ENCODE measurements at places on chromosomes 3 and 15.

DNA sequence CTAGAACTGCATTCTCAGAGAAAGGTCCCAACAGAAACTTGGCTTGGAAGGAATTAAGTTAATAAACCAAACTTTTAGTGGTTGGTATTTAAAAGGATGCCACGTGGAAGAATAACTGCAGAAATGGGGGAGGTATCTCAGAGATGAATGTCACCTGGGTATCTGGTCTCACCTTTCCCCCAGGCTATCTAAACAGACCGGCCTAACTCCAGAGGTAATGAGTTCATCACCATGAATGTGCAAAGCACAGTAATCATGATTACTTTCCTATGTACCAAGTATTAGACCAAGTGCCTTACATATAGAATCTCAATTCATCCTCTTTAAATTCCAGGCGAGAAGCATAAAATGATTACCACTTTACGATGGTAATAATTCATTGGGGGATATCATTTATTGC lies 80.8 kb downstream of the FBN1 start:
- DNase-seq: no peak

- no peak for DNase-seq
These were observed 10.5 kb downstream of the LTF start for GRCh38 chr3:46454209-46454595.

DNA sequence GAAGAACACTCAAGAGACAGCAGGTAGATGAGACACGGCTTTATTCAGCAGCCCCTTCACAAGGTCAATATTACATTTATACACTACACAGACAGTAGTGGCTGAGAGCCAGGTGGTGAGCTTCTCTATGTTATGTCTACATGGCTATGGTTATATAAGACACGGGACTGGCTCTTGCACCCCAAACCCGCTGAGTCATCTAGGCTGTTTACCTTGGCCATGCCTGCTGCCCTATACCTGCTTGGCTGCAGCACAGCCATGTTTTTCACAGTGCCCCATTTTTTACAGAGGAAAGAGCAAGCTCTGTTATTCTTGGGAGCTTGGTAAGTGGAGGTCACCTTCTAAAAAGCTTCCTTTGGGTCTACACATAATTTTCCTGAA lies 231.6 kb downstream of the IGSF11 start:
- no peak for DNase-seq

DNA sequence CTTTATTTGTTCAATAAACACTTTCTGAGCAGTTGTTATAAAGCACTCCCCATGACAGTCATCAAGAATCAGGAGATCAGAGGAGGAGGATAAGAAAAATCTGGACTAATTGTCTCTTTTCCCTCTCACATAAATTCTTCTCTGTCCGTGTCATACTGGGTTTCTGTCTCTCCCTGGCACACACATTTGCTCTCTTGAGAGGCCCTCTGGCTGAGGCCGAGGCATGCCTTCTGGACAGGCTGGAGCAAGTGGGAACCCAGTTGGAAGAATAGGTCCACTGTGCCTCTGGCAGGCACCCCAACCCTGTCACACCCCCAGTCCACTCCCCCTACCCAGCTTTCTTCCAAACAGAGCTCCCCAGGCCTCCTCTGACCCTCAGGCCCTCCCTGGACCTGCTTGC lies 315.8 kb downstream of the UACA start:
- no peak for DNase-seq

GRCh38 chr3:114850898-114851297 lies 296.2 kb downstream of the ZBTB20 start:
- no peak for DNase-seq

GRCh38 chr15:56337084-56337725 lies 28.0 kb upstream of the TEX9 start:
- DNase-seq: no peak

DNA sequence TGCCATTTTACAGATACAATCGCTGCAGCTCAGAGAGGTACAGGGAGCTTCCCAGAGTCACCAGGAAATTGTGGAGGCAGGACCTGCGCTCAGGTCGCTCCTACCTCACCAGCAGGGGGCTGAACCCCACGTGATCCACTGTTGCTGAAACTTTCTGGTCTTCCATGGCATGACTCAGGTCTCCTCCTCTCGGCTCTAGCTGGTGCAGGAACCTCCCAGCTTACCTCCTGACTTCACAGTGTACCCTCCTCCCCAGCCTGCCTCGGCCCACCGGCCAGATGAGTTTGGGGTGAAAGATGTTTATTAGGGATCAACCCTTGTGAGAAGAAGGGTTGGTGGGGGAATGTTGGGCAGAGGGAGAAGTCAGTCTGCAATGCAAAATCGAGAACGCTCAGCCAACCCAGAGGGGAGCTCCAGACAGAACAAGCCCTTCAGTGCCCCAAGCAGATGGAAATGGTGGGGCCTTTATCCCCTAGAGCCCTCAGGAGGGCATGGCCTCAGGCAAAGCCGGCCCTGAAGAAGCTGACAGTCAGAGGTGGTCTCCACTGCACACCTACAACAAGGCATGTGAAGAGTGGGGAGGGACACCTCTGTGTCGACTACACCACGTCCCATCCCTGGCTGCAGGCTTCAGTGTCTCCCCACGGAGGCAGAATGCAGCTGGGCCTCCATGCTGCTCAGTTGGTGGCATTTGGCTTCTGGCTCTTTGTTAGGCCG lies 118.6 kb upstream of the PRR20G start:
- DNase-seq: no peak

DNA sequence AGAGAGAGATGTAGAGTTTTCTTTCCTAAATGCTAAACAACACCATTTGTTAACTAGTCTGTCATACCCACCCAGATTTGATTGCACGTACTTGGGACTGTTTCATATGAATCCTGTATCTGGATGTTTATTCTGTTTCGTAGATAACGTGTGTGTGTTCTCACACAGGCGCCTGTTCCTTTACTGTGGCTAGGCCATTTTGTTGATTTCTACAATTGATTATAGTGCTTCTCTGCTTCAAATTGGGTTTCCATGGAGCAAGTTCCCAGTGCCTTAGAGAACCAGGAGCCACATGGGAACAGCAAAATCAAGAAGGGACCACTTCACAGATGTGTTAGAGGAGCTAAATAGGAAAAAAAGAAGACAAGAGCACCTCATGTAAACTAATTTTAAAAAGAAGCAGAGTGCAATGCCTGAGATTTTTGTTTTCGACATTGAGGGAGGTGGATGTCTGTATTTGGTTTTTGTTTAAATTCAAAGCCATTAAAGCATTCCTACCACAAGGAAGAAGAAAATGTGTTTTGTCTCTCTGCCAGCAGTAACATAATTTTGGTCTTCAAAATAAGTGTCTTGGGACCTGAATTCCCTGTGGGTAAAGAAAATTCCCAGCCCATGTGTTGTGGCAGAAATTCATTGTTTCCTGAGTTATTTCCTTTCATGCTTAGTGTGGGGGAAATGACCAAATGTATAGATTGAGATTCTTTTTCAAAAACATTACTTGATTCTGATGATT lies 424.0 kb upstream of the C2CD4B start:
- no peak for DNase-seq

- DNase-seq: no peak
These were observed 25.6 kb downstream of the SSUH2 start for GRCh38 chr3:8618950-8619349.

DNA sequence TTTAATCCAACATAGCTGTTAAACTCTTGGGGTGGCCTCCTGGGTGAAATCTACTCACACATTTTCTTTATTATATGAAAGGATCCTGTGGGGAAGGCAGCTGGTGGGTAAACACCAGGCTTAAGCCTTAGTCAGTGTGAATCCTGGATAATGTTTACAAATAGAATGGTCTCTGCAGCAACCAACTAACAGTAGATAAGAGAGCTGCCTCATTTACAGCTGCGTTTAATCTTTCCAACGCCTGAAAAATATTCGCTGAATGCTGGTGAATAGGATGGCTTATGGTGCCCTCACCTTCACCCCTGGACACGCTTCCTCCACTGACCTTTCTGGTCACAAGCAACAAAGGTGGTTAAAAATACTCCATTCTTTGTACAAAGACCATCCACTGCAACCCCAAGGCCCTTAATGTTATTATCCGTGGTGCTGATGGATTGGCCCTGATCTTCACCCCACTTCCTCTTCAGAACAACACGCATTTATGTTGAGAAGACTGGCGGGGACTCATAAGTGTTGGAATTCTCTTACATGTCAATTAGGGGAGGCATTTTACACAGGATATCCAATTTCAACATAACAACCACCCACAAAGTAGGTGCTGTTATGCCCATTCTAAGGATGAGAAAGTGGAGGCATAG lies 120.0 kb upstream of the FRMD4B start:
- DNase-seq: no peak

DNA sequence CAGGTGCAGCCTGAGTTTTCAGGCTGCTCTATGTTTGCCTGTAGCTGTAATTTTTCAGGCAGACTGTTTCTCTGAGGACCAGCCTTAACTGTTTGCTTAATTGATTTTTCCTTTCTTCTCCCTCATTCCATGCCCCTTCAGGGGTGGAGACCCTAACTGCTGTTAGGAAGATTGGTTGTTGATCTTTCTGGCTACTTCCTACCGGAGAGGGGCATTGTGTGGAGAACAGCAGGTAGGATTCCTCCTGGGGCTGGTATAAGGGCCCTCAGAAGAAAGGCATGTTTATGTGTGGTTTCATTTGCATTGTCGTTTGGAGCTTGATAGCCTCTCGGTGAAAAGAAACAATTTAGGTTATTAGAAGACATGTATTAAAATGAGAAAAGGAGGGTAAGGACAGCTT lies 56.9 kb upstream of the GOLGA6L2 start:
- no peak for DNase-seq

DNA sequence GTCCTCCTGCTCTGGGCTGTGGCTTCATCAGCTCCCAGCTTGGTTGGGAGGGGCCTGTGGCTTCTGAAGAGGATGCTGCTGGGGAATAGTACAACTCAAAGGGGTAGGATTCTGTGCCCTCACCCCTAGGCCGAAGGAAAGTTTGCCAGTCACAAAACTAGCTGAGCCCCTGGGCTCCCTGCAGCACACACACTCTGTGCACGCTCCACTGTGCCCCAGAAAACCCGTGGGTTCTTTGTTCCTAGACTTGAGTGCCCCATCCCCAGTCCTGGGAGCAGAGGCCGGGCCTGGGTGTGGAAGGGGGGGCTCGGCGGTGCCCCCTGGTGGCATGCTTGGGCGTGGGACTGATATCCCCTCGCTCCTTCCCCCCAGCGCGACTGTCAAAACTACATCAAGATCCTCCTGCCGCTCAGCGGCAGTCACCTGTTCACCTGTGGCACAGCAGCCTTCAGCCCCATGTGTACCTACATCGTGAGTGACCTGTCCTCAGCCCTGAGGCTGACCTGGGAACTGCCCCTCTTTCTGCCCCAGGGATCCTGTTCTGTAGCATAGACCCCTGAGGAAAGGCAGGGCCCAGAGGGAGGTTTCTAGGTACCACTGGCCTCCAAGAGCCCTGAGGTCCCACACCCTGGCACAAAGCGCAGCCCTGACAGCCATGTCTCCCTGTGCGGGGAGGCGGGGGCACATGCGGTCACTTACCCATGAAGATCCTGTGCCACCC lies 14.2 kb downstream of the CIB1 start:
- DNase-seq: peak; percentile 64

- DNase-seq: no peak
These were observed 417.5 kb downstream of the TUSC7 start for GRCh38 chr3:117126946-117127546.

DNA sequence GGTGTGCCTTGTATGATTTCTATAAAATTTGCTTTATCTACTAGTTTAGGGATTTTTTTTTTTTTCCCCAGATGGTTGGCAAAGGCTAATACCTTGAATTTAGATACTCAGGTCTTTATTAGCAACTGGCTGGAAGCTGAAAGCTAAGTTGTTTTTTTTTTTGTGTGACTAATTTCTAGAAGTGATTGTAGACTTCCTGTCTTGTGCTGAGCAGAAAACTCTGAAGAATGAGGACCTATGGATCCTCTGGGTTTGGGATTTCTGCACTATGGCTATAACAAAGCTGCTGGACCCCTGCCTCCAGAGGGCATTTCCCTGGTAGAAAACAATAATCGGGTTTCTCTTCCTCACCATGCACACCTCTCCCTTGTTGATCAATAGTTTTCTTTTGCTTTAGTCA lies 10.0 kb downstream of the ARIH2 start:
- no peak for DNase-seq

GRCh38 chr3:40379674-40380306 lies 7.2 kb upstream of the ENTPD3 start:
- DNase-seq: no peak

DNA sequence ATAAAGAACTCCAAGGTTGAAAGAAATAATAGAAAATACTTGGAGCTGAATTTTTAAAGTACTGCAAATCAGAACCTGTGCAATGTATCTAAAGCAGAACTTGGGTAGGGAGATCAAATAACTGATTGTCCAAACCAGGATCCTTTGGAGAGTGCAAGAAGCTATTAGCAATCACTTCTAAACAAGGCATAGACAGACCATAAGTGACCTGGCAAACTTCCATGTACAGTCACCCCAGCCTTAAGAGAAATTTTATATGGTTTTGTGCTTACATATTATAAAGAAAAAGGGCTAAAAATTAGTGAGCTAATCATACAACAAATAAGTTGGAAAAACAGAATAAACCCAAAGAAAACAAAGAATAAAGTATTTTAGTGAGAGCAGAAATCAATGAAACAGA lies 35.2 kb downstream of the ETV5 start:
- DNase-seq: no peak

DNA sequence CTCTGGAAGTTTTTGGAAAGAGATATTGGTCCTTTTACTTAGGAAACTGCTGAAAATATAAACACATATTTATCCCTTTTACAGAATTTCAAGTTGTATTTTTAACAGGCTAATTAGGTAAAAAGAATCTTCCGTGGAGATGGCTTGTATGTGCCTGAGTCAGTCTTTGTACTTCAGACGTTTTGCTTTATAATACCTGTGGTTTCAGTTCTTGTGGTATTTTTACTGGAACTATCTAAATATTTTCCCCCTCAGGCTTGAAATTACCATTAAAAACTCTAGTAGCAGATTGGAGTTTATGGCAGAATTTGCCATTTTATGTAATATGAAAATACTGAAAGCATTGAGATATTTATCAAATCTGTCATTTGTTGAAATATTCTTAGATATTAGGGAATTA lies 151.6 kb upstream of the CGNL1 start:
- no peak for DNase-seq

DNA sequence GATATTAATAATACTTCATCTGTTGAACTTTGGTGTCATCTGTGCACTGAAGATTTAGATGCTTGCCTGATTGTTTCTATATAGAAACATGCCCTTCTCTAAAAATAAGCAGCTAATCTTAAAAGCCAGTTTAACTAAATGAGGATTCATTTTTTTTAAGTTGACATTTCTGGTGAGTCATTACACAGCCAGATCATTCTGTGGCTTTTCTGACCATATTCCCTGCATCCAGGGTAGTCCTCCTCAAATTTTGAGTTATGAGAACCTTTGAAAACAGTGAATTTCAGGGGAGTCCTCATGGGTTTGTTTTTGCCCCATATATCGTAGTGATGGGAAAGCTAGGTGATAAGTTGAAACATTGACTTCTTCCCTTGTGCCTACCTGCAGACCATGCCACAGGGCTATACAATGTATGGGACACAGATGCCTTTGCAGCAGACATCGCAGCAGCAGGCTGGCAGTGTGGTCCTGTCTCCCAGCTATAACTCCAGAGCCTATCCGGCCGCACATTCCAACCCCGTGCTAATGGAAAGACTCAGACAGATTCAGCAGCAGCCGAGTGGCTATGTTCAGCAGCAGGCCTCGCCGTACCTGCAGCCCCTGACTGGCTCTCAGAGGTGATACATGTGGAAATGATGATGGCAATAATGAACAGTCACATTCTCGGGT lies 26.5 kb upstream of the P2RY12 start:
- no peak for DNase-seq

GRCh38 chr15:44084171-44084570 lies 110.9 kb downstream of the FRMD5 start:
- DNase-seq: no peak
